ENCODE measurements at places on chromosomes 13 and 19.

DNA sequence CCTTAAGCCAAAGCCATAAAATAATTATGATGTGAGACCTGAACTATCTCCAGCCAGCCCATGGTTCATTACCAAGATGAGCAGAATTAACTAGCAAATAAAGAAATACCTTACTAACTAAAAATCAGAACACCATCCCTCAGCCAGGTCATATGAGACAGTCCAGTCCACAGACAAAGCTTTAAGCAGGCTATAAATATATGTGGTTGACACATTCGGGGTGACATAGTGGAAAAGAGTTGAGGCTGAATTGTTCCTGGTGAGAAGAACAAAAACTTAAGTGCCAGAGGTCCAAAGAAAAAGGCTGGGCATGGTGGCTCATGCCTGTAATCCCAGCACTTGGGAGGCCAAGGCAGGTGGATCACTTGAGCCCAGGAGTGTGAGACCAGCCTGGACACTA lies 30.9 kb downstream of the ENOX1 start:
- DNase-seq, result no peak

GRCh38 chr13:25310891-25311290 lies 9.5 kb downstream of the NUP58 start:
- DNase-seq, result no peak

DNA sequence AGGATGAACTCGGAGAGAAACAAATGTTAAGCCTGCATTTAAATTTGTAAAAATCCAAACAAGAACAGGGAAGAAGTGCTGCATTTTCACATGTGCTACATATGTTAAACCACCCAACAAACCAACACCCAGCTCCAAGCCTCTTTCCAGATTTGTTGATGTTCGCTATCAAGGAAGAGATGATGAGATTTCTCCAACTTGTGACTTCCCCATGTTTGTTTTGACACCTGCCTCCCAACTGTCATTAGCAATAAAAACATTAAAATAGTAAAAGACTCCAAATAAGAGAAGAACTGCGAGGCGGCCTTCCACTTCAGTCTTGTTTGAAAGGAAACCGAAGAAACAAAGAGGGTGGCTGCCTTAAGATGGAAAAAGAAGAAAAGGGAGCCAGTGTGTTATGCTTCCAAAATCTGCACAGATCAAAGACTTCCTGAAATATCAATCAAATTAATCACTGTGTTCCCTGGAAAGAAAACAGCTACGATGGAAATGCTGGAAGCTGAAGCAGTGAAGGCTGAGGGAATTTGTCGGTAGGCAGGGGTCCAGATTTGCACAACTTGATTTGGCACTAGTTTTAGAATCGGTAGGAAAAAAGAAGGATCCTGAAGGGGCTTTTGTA lies 14.0 kb upstream of the GGACT start:
- no peak for DNase-seq

GRCh38 chr13:110445722-110446574 lies 115.6 kb downstream of the RAB20 start:
- peak; percentile 28 for DNase-seq

GRCh38 chr13:50594276-50595051 lies 249.0 kb downstream of the DLEU7 start:
- DNase-seq, result no peak

- no peak for DNase-seq
Observed at GRCh38 chr13:98488736-98489135, 88.2 kb downstream of the STK24 start.

- no peak for DNase-seq
Observed at GRCh38 chr13:28488376-28489005, 6.4 kb downstream of the FLT1 start.

DNA sequence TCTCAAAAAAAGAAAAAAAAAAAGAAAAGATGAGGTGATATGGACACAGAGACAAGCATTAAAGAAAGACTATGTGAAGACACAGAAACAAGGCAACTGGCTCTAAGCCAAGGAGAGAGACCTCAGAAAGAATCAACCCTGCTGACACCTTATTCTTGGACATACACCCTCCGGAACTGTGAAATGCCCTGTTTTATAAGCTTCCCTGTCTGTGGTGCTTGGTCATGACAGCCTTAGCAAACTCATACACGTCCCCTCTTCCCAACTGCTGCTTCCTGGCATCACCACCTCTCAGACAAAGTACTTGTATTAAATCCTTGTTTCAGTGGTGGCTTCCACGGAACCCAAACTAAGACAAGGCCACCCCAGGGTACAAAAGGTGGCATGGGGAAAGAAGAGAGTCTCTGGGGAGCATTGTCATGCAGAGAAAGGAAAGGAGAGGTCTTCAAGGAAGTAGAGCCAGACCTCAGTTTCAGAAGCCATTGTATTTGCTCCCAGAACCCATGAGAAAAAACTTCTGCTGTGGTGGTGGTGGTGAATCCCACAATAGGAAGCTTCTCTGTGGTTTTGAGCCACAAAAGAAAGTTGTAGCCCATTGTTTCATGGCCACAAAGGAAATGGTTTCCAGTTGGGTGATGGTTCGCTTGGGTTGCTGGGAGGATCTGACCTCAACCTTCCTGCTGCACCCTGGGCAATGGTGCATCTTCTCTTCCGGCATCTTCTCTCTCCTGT lies 16.3 kb upstream of the TSPAN16 start:
- peak; percentile 20 for DNase-seq

DNA sequence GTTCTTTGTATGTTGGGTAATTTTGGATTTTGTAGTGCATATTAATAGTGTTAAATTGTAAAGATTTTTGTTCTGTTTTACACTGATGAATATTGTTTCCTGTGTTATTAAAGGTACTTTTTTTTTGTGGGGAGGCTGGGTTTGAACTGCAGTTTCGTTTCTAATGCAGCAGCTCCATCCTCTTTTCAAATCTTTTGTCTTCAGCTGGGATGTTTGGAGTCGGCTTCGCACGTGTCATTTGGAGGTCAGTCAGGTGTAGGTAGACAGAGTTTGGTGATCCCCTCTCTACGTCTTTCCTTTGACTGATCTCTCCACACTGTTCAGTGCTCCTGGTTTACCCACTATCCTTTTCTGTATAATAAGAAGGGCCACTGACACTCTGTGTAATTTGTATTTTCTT lies 30.3 kb downstream of the TDRD3 start:
- DNase-seq, result no peak

DNA sequence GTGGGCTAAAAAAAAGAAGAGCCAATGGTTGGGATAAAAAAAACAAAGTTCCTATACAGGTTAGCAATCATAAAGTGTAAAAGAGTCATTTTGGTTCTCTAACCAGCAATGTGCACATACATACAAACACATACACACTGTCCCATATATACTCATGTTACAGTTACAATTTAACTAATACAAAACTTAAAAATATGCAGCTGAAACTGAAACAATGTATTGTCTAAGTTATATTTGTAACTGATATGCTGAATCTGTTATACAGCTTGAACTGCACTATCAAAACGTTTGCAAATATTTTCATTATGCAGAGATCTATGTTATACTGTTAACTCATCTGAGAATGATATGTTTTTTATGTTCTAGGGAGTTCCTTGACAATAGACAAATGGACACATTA lies 173.7 kb downstream of the KLF12 start:
- DNase-seq, result no peak

DNA sequence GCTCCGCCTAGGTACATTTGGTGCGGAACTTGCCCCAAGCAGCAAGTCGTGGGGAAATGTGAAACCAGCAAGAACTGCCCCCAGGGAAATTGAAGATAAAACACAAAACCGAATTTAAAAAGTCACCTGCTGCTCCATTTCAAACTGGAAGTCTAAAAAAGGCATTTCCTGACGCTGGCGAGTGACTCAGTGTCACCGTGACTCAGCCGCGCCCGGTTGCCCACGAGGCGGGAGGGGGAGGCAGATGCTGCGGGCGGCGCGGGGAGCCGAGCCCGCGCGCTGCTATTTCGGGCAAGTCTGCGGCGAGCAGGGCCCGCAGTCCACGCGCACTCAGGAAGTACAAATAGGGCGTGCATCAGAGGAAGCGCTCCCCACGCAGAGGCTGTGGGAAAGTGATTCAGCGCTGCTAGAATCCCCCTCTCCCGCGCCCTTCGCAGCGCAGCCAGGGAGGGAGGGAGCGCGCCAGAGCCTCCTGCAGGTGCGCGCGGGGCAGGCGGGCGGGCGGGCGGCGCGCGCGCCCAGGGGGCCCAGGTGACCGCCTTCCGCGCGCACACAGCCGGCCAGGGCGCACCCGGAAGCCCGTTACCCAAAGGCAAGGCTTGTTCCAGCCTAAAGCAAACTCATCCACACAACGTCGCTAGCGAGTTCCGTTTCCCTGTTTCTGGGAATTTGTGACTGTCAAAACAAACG lies 168.8 kb downstream of the COL4A1 start:
- DNase-seq, result peak; percentile 66

GRCh38 chr19:18765224-18765623 lies 25.9 kb downstream of the COMP start:
- DNase-seq, result no peak

DNA sequence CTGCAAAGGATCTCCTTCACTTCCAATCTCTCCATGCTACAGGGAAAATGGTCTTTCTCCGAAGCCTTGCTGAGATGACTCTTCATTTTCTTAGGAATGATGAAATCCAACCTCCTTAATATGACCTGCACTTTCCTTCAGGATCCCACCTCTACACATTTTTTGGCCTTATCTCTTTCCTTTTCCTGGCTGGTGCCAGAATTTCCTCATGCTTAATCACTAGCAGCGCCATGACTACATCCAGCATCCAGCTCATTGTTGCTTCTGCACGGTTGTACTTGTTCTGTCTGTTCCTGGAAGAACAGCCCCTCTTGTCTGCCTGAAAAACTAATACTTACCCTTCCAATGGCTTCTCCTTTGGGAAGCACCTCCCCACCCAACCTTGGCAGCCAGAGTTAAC lies 68.4 kb downstream of the TEX26 start:
- DNase-seq, result no peak

GRCh38 chr13:80319004-80319403 lies 21.9 kb downstream of the SPRY2 start:
- DNase-seq, result no peak

GRCh38 chr19:49432141-49433073 lies 7.2 kb downstream of the GFY start:
- DNase-seq, result no peak

- DNase-seq, result no peak
Observed at GRCh38 chr19:53034948-53035675, 9.4 kb upstream of the ERVV-2 start.

DNA sequence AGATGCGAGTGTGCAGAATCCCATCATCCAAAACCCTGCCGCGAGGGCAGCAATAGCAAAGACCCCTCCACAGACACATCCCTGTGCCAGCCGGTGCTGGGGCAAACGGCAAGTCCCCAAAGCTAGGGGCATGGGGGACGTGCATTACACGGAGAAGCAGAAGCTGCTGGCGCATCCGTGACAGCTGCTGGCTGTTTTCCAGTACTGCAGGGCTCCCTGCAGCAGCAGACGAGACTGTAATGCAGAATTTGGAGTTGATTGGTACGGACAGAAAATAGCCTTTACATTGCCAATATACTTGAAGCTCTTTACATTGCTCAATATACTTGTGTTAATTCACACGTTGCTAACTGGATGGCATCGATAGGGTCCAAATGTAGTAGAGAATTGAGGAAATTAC lies 77.2 kb upstream of the TMTC4 start:
- no peak for DNase-seq

- peak; percentile 4 for DNase-seq
Observed at GRCh38 chr13:108342369-108343289, 73.1 kb downstream of the TNFSF13B start.

GRCh38 chr19:16345457-16345856 lies 20.8 kb downstream of the KLF2 start:
- no peak for DNase-seq

- DNase-seq, result peak; percentile 72
Observed at GRCh38 chr19:55586976-55587668, 6.5 kb upstream of the ZNF579 start.

DNA sequence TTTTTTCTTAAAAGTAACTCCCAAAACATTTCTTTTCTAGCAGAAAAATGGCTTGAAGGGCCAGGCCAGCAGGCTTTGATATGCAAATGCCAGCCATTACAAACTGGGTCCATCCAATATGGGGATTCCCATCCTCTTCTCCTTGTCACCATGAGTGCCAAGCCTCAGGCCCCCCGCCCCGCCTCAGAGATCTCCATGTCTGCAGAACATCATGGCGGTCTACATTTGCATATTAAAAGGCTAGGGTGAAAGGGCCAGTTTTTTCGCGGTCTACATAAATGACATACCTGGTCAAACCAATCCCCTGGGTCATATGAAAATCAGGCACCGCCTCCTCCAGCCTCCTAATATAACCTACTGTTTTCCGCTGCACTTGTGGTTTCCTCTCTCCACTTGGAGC lies 1327.6 kb downstream of the UQCRFS1 start:
- DNase-seq, result no peak

GRCh38 chr19:15288146-15288963 lies 44.0 kb downstream of the BRD4 start:
- no peak for DNase-seq

- no peak for DNase-seq
Observed at GRCh38 chr13:40470660-40471059, 195.8 kb downstream of the FOXO1 start.

- DNase-seq, result no peak
Observed at GRCh38 chr19:41883463-41883820, 458 bp downstream of the ARHGEF1 start.

GRCh38 chr13:52827839-52828238 lies 20.6 kb downstream of the PCDH8 start:
- DNase-seq, result no peak

DNA sequence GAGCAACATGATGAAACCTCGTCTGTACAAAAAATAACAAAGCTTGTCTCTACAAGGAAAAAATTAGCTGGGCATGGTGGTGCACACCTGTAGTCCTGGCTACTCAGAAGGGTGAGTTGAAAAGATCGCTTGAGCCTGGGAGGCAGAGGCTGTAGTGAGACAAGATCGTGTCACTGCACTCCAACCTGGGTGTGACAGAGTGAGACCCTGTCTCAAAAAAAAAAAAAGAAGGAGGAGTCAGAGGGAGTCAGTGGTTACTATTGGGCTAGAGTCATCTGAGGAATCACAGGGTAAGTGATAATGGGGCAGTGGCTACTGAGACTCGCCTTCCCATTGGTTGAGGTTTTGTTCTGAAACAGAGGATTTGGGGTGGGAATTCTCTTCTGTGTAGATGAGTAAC lies 1.9 kb upstream of the GPI start:
- DNase-seq, result no peak

GRCh38 chr13:26695360-26695705 lies 65.3 kb downstream of the GPR12 start:
- DNase-seq, result no peak

DNA sequence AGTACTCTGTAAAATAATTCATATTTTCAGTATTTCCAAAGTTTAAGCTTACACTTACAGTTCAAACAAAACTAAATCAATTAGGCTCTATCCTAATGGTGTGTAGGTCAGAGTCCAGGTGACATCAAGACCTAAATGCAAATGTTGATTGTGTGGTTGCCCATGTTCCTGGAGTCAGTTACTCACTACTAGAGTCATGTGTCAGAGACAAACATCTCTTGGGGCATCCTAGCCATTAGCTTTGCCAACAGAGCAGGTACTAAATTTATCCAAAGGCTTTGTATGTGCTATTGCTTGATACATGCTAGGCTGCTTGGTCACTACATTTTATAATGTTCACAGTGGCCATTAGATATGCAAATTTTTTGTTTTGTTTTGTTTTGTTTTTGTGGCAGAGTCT lies 11.7 kb downstream of the SPRY2 start:
- DNase-seq, result no peak

GRCh38 chr13:51679616-51680015 lies 95.4 kb downstream of the WDFY2 start:
- no peak for DNase-seq

- no peak for DNase-seq
Observed at GRCh38 chr19:378706-379105, 30.2 kb downstream of the C2CD4C start.

GRCh38 chr13:70964124-70964523 lies 855.9 kb upstream of the KLHL1 start:
- no peak for DNase-seq
